Thymus (tissue), 14 donors: ENCODE measurements at places on chromosomes 2 and 18. TPM values are rescaled to one million over a fixed set of nuclear protein-coding genes. Genes with fewer than 3 reads are reported as not detected.

GRCh38 chr2:133654949-133655348 is 86.7 kb upstream of the NCKAP5 start:
- DNase-seq: no peak

GRCh38 chr2:101361121-101361520 is 26.2 kb downstream of the CREG2 start:
- DNase-seq: no peak

DNA sequence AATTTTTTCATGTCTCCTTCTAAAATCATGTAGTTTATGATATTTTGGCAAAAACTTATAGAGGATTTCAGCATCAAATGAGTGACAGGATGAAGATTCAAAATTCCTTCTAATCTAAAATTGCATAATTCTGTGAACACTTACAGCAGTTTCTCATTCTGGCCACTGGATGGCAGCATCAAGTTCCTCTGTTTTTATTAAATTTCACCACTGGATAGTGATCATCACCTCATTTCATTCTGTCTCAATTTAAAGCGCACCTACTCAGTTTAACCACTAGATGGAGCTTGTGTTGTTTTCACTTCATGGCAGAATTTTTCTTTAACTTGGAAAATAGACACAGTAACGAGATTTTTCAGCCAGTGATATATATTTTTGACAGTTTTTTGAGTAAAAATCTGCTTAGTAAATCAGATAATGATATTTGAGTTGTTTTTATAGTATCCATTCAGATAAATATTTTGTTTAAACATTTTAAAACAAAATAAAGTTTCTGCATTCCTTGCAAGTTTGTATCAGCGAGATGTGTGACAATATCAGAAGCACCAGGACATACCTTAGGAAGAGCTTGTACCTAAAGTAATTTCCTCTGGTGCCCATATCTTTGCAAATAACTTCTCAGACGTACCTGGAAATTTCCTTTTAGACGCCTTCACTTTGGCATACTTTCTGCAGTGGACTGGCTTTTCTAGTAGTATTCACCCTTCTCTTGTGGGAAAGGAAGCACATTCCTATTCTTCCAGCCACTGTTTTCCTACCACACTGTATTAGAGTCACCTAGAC is 94.7 kb upstream of the ARHGAP15 start:
- DNase-seq: peak; percentile 77

The DRC1 gene
- polyA plus RNA-seq: 0.27 TPM
